Gastrocnemius medialis (tissue), 4 donors: ENCODE measurements at places on chromosomes 16 and 17. TPM values are rescaled to one million over a fixed set of nuclear protein-coding genes. Genes with fewer than 3 reads are reported as not detected.

- no peak for DNase-seq
- no peak overlapping the region for H3K27ac ChIP-seq
- H3K27me3 ChIP-seq: no peaks in the 10 kb centered on the region
- no peak overlapping the region for H3K4me3 ChIP-seq
Observed at GRCh38 chr17:62824290-62825131, 16.4 kb upstream of the MARCHF10 start.

DNA sequence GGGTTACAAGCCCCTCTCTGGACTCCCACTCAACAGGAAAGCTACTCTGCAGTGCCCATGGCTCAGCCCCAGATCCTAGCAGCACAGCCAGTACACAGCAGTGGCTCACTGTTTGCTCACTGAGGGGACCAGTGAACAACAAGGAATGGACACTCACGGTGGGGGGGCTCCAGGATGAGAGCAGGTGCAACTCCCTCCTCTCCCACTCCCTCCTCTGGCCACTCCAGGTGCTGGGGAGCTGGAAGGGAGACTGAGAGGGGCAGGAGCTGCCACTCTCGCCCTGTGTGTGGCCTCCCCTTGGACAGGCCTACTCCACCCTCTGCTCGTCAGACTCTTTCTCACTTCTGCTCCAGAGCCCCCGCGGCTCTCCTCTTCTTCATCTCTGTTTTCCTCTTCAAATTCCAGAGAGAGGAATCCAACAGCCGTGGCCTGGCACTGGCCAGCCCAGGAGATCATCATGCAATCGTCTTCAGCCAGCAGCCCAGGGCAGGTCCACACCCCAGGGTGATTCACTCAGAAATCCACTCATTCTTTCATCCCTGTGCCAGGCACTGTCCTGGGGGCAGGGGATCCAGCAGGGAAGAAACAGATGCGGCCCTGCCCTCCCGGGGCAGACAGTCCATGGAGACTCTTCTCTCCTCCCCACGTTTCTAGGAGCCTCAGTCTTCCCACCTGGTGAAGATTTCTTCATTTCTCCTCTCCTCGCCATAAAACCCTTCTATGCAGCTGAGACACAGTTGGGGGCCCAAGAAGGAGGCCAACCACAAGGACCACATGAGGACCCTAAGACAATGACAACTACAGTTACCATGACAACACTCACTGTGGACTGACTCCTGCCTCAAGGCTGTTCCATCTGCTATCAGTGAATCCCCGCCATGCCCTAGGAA lies 30.7 kb downstream of the CFAP20 start:
- no peak overlapping the region for H3K4me3 ChIP-seq
- no peaks in the 10 kb centered on the region for H3K36me3 ChIP-seq
- no peak overlapping the region for H3K27ac ChIP-seq

DNA sequence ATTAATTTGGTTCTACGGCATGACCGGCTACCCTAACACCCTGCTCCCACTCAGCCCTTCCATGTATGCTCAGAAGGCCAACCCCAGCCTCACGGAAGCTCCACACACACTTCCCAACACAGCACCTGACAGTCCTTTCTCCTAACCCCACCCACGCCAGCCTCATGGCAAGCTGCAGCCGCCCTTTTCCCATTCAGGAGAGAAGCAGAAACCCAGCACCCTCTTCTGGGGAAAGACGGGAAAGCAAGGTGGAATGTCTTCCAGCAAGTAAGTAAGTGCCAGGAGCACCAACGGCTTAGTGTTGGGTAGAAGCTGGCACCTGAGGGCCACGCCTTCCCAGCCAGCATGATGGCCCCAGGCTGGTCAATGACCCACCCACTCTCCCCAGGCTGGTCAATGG lies 32.1 kb downstream of the ABR start:
- H3K27ac ChIP-seq: no peak overlapping the region
- H3K27me3 ChIP-seq: no peaks in the 10 kb centered on the region
- H3K4me3 ChIP-seq: no peak overlapping the region
- no peak for DNase-seq
- H3K4me1 ChIP-seq: no peaks in the 10 kb centered on the region

DNA sequence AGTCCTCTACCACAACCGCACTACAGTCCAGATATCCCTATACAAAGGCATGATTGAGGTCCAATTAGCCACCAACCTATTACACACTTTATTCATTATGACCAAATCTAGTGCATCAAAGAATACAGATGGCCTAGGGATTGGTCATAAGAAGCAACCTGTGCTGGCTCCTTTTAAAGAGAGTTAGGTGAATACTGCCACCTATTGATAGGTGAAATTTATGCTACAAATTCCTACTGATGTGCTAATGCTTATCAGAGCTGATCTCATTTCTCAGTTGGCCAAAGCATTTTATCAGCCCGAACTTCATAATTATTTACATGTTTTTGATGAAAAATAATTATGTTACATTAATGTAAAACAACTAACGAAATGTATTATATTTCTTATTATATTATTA lies 166.3 kb downstream of the ANKFN1 start:
- H3K27ac ChIP-seq: no peak overlapping the region
- DNase-seq: no peak
- no peaks in the 10 kb centered on the region for H3K4me1 ChIP-seq
- H3K4me3 ChIP-seq: no peak overlapping the region
- peaks cover 3% of the 10 kb centered on the region for H3K27me3 ChIP-seq

GRCh38 chr17:76382803-76383545 lies 1.4 kb upstream of the SPHK1 start:
- no peaks in the 10 kb centered on the region for H3K36me3 ChIP-seq
- peaks cover 29% of the 10 kb centered on the region for H3K4me1 ChIP-seq
- peaks cover 5% of the 10 kb centered on the region for H3K27me3 ChIP-seq
- peak overlapping the region; percentile 64 for H3K27ac ChIP-seq

DNA sequence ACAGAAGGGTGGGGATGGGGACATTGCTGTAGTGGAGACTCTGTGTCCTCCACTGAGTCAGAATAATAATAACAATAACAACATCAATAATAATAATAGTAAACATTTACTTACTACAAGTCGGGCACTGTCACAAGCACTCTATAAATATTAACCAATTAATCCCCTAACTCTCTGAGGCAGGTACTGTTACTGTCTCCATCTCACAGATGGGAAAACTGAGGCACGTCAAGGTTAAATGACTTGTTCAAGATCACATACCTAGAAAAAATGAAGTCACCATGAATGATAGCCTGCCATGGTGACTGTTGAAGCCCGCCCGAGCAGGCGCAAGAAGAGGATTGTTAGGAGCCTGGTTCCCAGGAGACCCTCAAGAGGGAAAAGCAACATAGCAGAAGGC lies 10.2 kb downstream of the PRR29 start:
- peak overlapping the region; percentile 61 for H3K27ac ChIP-seq
- no peaks in the 10 kb centered on the region for H3K36me3 ChIP-seq
- no peak overlapping the region for H3K4me3 ChIP-seq
- DNase-seq: no peak
- no peaks in the 10 kb centered on the region for H3K27me3 ChIP-seq
- peaks cover 9% of the 10 kb centered on the region for H3K4me1 ChIP-seq

GRCh38 chr16:57630407-57630797 lies 2.0 kb downstream of the ADGRG1 start:
- no peaks in the 10 kb centered on the region for H3K4me1 ChIP-seq
- no peaks in the 10 kb centered on the region for H3K36me3 ChIP-seq
- H3K27me3 ChIP-seq: peaks cover 5% of the 10 kb centered on the region

DNA sequence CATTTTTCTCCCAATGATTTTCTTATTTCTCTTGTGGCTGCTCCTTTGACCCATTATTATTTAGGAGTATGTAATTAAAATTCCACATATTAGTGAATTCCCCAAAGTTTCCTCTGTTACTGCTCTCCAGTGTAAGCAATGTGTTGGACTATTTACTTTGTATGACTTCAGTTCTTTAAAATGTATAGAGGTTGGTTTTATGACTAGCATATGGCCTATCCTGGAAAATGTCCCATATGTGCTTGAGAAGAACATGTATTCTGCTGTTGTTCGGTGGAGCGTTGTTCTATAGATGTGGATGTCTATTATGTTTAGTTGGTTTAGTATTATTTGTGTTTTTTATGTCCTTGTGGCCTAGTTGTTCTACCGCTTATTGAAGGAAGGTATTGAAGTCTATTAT lies 6.0 kb upstream of the NT5M start:
- H3K4me1 ChIP-seq: no peaks in the 10 kb centered on the region
- no peak overlapping the region for H3K27ac ChIP-seq
- no peak for DNase-seq
- no peaks in the 10 kb centered on the region for H3K36me3 ChIP-seq

DNA sequence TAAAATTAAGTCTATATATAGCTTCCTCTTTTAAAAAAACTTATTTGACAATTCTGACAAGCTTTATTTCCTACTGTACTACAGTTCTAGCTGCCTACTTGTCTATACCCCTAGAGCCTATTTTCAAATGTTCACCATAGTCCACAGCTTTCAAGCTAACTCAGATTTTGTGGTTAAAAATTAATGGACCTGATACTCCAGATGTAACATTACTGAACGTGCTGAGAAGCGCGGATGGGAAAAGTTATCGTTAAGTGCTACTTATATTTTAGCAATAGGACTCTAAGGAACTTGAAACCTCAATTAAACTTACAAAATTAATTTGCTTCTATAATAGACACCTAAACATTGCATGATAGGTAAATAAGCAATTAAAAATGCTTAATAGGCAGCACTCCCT lies 31.2 kb downstream of the GNA13 start:
- DNase-seq: no peak
- no peak overlapping the region for H3K27ac ChIP-seq
- H3K4me3 ChIP-seq: no peak overlapping the region
- no peaks in the 10 kb centered on the region for H3K27me3 ChIP-seq
- H3K4me1 ChIP-seq: peaks cover 50% of the 10 kb centered on the region
- H3K36me3 ChIP-seq: no peaks in the 10 kb centered on the region

- H3K36me3 ChIP-seq: no peaks in the 10 kb centered on the region
- no peak overlapping the region for H3K4me3 ChIP-seq
- DNase-seq: no peak
- H3K27ac ChIP-seq: peak overlapping the region; percentile 75
Observed at GRCh38 chr16:9060225-9060624, 31.2 kb upstream of the HAPSTR1 start.

DNA sequence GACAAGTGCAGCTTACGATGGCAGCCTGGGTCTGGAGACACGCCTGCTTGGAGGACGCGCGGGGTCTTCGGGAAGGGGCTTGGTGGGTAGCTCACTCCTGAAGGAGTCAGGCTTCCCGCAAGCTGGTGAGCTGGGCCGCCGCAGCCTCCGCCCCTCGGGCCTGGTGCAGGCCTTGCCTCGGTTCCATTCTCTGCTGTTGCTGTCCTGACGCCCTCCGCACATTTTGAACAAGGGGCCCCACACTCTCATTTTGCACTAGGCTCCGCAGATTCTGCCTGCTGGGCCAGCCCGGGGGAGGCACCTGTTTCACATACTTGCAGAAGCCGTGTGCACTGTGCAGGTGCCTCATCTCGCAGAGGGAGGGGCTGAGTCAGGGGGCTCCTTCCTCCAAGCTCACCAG lies 31.9 kb upstream of the CBX4 start:
- H3K36me3 ChIP-seq: no peaks in the 10 kb centered on the region
- H3K27me3 ChIP-seq: peaks cover under 1% of the 10 kb centered on the region
- H3K4me3 ChIP-seq: no peak overlapping the region

- H3K4me3 ChIP-seq: no peak overlapping the region
- no peaks in the 10 kb centered on the region for H3K36me3 ChIP-seq
- no peaks in the 10 kb centered on the region for H3K4me1 ChIP-seq
- H3K27ac ChIP-seq: no peak overlapping the region
- DNase-seq: no peak
Observed at GRCh38 chr16:82195917-82196494, 26.0 kb upstream of the MPHOSPH6 start.

DNA sequence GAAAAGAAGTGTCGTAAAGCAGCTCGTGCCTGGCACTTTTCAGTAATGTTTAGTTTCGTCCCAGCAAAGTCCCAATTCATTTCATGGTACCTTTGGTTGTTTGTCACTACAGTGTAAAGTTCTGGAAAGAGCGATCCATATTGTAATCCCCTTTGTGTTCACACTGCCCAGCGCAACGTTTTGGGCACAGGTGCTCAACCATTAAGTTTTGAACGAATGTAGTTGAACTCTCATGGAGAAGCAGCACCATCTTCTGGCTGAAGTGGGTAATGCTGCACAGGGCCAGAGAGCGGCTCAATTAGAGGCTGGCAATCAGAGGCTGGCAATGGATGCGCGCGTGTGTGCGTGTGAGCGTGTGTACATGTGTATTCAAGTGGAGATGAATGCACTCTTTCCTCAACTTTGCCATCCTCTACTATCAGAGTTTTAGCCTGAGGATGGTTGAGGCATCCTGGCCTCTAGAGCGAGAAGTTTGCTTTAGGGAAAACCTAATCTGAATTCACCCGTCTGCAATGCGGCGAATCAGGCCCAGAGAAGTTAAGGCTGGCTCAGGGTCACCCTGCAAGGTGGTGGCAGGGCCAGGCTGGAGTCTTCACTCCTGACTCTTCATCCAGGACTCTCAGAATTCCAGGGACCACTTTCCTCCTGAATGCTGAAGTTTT lies 29.9 kb downstream of the DYNLL2 start:
- H3K27ac ChIP-seq: no peak overlapping the region
- H3K36me3 ChIP-seq: no peaks in the 10 kb centered on the region
- H3K27me3 ChIP-seq: no peaks in the 10 kb centered on the region
- peak; percentile 40 for DNase-seq
- H3K4me3 ChIP-seq: no peak overlapping the region

DNA sequence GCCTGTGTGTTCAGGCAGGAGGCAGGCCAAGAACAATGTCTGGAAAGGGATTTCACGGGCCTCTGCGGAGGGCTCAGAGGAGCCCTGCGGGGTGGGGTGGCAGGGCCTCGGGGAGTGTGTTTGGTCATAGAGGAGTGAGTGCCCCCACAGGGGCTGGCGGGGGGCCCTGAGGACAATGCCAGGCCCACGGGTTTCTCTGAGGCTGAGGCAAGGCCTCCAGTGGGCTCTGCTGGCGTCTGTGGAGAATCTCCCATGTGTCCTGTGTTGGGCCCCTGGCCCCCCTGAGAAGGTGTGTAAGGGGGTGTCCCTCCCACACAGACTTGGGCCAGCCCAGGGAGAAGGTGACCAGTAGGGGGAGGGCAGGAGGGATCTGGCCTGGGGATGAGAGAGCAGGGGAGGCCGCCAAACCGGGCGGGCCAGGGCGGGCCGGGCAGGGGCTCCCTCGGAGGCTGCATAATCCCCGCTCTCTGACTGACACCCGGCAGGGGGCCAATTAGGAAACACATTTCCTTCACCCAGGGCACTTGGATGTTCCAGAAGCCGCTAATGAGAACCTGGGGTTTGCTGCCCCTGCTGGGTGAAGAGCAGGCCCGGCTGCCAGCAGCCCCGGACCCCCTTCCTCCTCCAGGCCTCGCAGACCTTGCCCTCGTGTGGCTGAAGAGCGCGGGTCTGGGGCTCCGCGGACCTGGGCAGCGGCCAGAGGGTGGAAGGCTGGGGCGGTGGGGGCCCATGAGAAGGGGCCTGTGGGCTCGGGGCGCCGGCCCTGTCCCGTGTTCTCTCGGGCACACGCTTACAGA lies 204.2 kb downstream of the NTN1 start:
- no peak for DNase-seq
- H3K4me1 ChIP-seq: no peaks in the 10 kb centered on the region
- H3K27ac ChIP-seq: no peak overlapping the region

- no peak overlapping the region for H3K4me3 ChIP-seq
- no peak for DNase-seq
- no peaks in the 10 kb centered on the region for H3K27me3 ChIP-seq
- H3K4me1 ChIP-seq: no peaks in the 10 kb centered on the region
- no peaks in the 10 kb centered on the region for H3K36me3 ChIP-seq
Observed at GRCh38 chr17:6186998-6187397, 116.8 kb downstream of the WSCD1 start.

ACLY gene
- 20.8 TPM for total RNA-seq

GNGT2 gene
- total RNA-seq: not detected

IRX5 gene
- total RNA-seq: 1.9 TPM

LITAFD gene
- not detected for total RNA-seq

ZNF469 gene
- total RNA-seq: 0.10 TPM

PLEKHH3 gene
- total RNA-seq: 34.0 TPM

MEOX1 gene
- total RNA-seq: 9.4 TPM

EEF2KMT gene
- total RNA-seq: 10.0 TPM

SAMD14 gene
- 0.31 TPM for total RNA-seq

BMERB1 gene
- 357 TPM for total RNA-seq

MT1A gene
- total RNA-seq: 20.2 TPM

EPX gene
- not detected for total RNA-seq
